Hepatic stellate cell (primary cell): ENCODE measurements at places on chromosomes 4 and X.

DNA sequence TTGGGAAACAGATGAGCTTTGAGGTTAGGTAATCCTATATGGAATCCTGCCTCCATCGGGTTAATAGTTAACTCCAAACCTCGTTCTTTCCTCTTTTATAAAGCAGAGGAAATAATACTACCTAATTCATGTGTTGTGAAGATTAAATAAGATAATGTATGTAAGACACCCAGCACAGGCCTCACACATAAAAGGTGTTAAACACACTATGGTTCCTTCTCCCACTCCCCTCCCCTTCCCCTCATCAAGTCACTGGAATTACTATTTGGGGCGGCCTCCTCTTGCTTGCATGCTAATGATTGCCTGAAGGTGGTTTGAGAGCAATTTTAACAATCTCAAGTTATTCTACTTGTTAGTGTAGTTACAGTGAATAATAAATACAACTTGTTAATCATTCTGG lies 404.4 kb upstream of the RASGEF1B start:
- DNase-seq: no peak

DNA sequence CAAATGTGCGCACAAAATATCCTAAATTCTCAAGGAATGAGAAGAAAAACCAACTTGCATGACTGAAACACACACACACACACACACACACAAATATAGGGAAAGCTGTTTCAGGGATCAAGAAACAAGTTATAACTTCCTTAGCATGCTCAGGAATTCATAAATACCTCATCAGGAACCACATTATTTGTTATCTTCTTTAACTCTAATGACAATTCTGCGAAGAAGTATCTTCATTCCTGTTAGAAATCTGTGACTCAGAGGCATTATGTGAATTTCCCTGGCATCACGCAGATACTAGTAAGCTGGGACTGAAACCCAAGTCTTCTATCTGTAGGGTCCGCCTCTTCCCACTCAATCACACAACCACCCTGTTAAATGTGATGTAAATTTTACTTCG lies 30.3 kb downstream of the TMPRSS11A start:
- no peak for DNase-seq

DNA sequence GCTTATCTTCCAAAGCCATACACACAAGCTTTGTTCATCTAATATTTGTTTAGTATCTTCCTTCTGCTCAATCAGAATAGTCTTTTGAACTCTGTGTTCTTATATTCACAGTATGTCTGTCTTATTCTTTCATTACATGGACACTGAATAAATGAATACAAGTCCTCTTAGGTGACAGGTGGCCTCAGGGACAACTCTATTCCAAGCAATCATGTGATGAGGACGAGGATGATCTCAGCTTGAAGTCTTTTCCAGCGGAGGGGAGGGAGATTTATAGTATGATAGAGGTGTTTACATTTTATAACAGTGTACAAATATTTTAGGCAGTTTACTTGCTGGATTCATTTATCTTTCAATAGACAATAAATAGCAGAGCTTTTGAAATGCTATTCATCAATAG lies 300.4 kb downstream of the NLGN4X start:
- no peak for DNase-seq

GRCh38 chrX:39835776-39836175 lies 262.0 kb downstream of the BCOR start:
- no peak for DNase-seq

DNA sequence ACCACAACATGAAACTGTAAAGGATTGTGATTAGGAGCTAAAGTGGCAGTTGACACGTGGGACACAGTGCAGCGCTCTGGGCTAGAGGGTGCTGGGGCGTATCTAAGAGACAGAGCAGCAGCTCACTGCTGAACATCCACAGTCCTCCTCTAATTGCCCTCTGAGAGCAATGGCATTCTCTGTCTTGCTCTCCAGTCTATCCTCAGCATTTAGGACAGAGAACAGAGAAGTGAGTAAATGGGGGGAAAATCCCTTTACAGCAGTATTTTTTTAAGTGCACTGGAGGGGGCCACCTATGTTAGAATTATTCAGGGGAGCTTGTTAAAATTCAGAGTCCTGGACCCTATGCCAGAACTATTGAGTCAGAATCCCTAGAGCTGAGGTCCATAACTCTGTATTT lies 4.2 kb upstream of the TMEM154 start:
- no peak for DNase-seq

DNA sequence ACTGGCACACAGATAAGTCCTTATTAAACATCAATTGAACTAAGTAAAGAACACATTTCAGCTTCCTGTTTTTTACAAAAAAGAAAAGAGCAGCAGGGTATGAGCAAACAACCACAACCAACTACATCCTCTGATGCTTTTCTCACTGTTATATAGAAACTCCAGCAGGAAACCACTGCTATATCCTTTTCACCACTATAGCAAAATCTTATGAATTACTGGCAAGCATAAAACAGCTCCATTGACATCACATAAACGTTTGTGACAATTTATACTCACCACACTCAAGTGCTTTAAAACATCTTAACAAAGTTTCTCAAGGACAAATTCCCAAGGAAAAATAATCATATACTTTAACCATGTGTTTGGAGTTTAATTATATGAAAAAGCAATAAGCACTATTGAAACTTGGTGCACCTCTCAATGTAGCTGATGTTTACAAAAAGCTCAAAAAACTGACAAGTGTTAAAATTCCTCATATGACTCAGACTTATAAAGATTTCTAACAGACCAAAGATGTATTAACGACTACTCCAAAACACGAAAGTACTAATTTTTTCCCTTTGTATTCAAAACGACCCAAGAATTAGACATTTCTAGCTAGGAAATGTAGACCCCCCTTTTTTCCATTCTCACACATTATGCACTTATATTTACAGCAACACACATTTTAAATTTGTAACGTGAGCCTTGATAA lies 12.9 kb downstream of the GPRIN3 start:
- DNase-seq: no peak

- no peak for DNase-seq
Measured at GRCh38 chr4:77025643-77026321, 50.0 kb downstream of the CCNI start.

GRCh38 chrX:53374222-53374820 lies 48.1 kb downstream of the SMC1A start:
- peak; percentile 11 for DNase-seq

- no peak for DNase-seq
Measured at GRCh38 chrX:67730296-67730695, 186.5 kb downstream of the AR start.

DNA sequence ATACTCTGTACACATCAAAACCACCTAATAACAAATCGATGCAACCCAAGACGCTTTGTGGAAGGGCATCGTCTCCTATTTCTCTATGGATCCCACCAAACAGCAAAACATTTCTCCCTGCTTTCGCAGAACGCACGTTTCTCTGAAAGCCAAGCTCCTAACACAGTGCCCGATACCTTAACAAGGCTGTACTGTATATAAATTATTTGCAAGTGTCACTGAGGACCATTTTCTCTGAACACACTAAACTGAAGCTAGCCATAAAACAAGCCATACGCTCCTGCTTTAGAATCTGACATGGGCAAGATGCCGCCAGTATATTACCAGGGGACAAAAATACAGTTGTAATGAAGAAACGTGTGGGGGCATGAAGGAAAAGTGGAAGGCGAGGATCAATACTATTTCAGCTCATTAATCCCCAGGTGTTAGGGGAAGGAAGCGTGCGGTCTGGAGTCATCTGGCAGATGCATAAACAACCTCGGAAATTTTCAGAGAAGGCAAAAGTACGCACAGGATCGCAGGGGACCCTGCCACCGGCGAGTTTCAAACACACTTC lies 703 bp downstream of the KCNIP4 start:
- no peak for DNase-seq

- DNase-seq: no peak
Measured at GRCh38 chr4:186852073-186852420, 128.4 kb upstream of the FAT1 start.

- no peak for DNase-seq
Measured at GRCh38 chrX:132712350-132712749, 223.5 kb upstream of the MBNL3 start.

- DNase-seq: no peak
Measured at GRCh38 chr4:109232681-109233080, 69.8 kb downstream of the COL25A1 start.

- DNase-seq: no peak
Measured at GRCh38 chr4:25320773-25321172, 8.2 kb downstream of the ZCCHC4 start.

GRCh38 chr4:187128976-187129375 lies 405.3 kb upstream of the FAT1 start:
- peak; percentile 5 for DNase-seq

- no peak for DNase-seq
Measured at GRCh38 chr4:163679189-163679588, 184.7 kb downstream of the TMA16 start.

- DNase-seq: no peak
Measured at GRCh38 chrX:104253567-104254441, 929 bp downstream of the ESX1 start.

DNA sequence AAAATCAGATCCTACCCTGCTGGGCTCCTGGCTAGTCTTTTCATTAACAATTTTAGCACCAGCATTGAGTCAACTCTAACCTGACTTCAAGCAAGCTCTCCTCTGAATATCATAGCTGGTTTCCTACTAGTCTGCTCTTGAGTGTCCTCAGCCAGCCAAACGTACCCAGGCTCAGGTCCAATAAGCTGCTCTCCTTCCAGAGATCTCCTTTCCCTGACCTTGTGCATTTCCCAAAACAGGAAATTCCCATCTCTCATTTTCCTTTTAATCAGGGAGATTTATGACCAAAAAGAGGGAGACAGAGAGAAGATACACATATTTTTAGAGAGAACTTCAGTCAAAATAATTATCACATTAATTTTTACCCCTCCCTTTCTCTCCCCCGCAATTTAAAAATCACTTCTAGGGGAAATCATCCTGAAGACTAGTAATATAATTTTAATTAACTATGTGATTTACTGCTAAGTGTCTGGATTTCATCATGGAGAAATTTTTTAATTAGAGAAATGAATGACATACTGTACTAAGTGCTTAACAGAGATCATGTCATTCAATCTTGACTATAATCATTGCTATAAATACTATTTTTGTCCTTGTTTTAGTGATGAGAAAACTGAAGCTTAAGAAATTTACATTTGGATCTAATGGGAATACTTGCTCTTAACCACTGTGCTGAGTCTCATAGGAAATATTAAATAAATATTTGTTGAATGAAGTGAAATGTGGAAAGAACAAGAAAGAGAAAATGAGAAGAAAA lies 421.7 kb upstream of the INTU start:
- DNase-seq: no peak

- peak; percentile 9 for DNase-seq
Measured at GRCh38 chrX:14697451-14697850, 168.1 kb downstream of the GLRA2 start.

GRCh38 chrX:145840531-145840930 lies 22.9 kb downstream of the SLITRK2 start:
- no peak for DNase-seq

- DNase-seq: peak; percentile 11
Measured at GRCh38 chrX:29903360-29903759, 312.0 kb upstream of the MAGEB2 start.

- DNase-seq: no peak
Measured at GRCh38 chrX:130631011-130631410, 229.2 kb downstream of the RBMX2 start.

DNA sequence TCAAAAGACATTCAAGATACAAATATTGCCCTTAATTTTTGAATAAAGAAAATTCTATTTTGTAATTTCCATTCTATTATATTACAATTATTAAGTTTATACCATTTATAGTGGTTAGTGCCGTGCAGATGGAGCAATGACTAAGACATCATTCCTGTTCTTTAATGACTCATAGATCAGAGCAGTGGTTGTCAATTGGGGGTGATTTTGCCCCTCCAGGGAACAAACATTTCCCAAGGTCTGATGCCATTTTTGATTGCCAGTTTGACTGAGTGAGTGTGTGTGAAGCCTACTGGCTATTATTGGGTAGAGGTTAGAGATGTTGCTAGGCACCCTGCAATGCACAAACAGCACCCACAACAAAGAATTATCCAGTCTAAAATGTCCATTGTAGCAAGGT lies 97.9 kb upstream of the DDIT4L start:
- DNase-seq: no peak

DNA sequence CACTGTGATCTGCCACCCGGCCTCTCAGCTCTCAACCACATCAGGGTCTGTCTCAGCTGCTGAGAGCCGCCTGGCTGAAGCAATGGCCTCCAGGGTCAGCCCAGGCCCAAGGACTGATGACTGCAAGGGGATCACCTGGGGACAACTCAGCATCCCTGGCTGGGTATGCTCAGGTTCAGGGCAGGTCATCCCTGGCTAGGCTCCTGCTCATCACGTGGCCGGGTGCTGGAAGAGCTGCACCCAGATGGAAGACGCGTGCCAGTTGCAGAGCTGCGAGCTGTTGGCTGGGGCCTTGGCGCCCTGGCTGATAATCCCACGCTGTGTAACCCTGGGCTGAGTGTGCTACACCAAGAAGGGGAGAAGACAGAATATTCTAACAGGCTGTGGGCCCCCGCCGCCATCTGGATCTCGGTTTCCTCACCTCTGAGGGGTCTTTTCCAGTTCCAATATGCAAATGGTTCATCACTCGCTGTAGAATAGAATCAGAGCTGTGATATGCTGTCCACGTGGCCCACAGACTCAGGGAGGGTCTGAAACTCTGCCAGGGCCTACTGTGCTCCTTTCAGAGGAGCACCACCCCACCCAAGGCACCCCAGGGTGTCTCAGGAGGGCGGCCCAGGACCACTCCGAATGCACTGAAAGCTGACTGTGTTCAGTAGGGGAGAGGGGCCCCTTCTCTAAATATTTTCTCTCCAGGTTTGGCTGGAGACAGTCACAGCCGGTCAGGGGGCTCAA lies 338.8 kb downstream of the BCOR start:
- DNase-seq: no peak

- DNase-seq: peak; percentile 9
Measured at GRCh38 chrX:37302569-37302968, 46.6 kb upstream of the PRRG1 start.

- DNase-seq: no peak
Measured at GRCh38 chrX:106450405-106450804, 161.4 kb upstream of the RADX start.

DNA sequence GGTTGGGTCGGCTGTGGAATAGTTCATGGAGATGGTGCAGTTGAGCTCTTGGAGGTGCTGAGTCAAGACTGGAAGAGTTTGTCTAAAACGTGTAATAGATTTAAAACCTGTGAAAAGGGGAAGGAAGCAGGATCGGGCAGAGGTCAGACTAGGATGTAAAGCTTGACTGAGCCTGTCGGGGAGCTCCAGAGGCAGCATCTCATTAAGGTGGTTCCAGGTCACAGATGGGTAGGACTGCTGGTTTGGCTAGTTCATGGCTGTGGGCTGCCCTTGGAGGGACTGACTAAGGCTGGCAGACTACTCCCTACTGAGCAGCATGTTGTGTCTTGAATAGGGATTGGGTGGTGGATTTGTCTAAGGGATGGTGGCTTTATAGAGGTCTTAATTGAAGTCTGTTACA lies 28.4 kb upstream of the WDR1 start:
- no peak for DNase-seq

DNA sequence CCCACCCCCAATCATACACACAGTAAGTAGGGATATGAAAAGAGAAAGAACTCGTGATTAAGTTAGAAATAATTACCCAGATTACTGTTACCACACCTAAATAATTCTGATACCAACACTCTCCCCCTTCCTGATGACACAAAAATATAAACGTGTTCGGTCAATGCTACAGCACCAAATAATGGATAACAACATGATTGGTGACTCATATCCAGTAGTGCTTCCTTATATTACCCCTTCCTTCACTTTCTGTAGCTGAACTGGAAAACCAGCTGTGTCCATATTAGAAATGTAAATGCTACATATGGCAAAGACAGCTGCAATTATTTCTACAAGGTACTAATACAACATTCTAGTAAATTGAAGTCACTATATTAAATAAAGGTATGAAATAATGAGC lies 20.8 kb downstream of the EIF4E start:
- no peak for DNase-seq

GRCh38 chrX:119398974-119399771 lies at the start of gene SLC25A43:
Gene SLC25A43 (plus strand): TSS chrX:119399336. CDS start chrX:119399404, 68 bp downstream.
- peak; percentile 63 for DNase-seq
